ENCODE measurements at places on chromosomes 16 and 17.

DNA sequence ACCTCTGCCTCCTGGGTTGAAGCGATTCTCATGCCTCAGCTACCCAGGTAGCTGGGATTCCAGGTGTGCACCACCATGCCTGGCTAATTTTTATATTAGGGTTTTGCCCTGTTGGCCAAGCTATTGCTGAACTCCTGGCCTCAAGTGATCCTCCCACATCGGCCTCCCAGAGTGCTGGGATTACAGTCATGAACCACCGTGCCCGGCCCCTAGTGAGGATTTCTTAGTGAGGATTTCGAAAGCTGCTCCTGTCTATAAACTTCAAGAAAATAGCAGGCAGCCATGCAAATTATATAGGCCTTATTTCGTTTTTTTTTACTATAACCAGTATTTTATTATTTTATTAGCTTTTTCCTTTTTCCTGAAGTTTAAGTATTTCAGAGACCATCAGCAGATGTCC lies 41.6 kb downstream of the EPN2 start:
- no peak for DNase-seq

- DNase-seq = no peak
These were observed 378.8 kb upstream of the TNRC6C start for GRCh38 chr17:77579682-77580081.

DNA sequence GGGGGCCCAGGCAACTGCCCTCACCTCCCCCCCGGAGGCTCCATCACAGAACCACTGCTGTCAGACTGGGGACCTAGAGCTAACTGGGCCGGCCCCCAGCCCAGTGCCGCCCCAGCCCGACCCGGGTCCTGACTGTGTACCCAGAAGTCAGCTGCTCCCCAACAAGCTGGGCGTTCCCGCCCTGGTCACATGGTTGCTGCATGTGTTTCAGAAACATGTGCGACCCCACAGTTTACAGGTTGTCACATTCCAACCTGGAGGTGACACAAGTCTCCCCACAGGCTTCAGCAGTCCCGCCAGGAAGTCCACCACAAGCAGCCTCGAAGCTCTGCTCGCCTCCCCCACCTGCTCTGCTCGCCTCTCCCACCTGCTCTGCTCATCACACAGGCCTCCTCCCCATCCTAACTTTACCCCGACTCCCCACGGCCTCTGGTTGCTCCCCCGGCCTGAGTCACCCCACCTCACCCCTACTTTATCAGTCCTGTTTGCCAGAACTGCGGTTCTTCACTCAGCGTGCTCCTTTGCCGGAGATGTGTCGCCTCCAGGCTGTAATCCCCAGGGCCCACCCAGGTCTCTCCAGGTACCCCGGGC lies 968 bp downstream of the MRPL28 start:
- DNase-seq = no peak

GRCh38 chr16:67645397-67646121 lies 615 bp downstream of the CARMIL2 start:
- DNase-seq = no peak

- no peak for DNase-seq
These were observed 14.1 kb upstream of the MRTFB start for GRCh38 chr16:14056970-14057369.

DNA sequence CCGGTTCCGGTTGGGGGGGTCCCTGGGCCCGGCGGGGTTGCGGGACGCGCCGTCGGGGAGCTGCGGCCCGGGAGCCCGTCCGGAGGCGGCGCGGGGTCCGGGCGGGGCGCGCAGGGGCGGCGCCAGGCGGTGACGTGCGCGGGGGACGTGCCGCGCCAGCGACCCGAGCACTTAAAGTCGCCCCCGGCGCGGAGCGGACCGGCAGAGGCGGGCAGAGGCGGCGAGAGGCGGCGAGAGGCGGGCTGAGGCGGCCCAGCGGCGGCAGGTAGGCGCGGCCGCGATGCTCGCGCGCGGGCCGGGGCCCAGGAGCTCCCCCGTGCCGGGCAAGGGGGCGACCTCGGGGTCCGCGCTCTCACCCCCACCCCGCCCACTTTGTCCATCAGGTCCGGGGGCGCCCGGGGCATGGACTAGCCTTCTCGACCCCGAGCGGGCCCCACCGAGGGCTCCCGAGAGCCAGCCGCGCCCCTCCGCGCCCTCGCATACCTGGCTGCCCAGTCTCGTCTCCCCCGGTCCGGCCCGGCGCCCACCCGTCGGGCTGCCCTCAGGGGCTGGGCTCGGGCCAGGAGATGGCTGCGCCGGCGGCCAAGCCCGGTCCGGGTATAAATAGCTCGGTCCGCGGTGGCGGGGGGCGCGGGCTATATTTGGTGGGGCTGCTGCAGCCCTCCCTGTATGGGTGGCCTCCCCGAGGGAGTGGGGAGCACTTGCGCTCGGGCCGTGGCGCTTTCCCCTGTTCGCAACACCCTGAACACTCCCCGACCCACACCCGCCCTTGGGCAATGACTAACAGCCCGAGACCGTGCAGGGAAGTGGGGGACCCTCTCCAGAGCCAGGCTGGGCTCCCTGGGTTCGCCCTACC lies at the start of gene SLC16A3:
Gene SLC16A3, plus strand, starts transcription at position 201 of the 856 bp plus-strand sequence. CDS start 6,967 bp downstream, outside the sequence.
- peak; percentile 69 for DNase-seq

DNA sequence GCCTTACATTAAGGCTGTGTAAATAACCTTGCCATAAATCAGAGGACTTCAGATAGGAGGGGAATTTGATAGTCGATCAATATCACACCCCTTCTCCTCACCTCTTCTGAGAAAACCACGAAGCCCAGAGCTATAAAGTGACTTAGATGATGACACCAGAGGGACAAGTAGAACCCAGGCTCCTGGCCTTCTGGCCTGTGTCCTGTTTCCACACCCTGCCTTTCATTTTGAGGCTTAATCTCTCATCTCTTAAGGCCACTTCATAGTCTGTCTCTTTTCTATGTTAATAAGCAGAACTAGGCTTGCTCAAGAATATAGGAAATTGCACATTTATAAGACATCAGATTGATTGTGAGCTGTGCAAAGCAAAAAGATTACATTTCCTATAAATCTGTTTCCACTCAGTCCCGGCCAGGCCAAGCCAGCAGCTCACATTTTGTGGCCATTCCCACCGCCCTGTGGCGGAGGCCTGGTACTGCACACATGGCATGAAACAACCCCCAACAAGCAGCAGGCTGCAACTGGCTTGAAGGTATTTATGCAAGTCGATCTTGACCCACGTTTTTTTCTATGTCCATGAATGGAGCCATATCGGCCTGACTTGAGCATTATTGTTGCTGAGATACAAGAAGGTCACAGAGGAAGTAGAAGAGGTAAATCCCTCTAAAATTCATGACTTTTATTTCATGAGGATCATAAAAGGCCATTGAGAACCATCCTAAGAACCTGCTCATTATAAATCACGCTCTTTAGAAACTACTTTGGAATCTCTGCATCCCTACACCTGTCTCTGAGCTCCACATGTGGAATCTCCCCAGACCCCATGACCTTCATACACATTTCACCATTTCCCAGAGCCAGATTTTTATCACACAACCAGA lies 93.7 kb downstream of the PMP22 start:
- peak; percentile 59 for DNase-seq

DNA sequence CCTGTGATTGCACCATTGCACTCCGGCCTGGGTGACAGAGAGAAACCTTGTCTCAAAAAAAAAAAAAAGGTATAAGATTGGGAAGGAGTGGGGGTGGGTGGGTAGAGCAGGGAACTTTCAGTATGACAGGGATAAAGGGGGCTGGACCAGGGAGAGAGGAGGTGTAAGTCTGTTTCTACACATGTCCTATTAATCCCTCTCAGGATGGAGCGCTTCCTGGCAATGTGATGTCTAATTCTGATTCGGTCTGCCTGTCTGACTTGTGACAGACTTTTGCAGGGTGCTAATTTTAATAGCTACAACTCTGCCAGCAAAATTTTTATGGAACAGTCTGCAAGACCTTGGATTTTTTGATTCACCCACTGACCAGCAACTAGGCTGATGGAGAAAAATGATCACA lies 53.8 kb upstream of the SLC25A19 start:
- DNase-seq = no peak

GRCh38 chr17:49061524-49061943 lies 64.3 kb downstream of the IGF2BP1 start:
- no peak for DNase-seq

DNA sequence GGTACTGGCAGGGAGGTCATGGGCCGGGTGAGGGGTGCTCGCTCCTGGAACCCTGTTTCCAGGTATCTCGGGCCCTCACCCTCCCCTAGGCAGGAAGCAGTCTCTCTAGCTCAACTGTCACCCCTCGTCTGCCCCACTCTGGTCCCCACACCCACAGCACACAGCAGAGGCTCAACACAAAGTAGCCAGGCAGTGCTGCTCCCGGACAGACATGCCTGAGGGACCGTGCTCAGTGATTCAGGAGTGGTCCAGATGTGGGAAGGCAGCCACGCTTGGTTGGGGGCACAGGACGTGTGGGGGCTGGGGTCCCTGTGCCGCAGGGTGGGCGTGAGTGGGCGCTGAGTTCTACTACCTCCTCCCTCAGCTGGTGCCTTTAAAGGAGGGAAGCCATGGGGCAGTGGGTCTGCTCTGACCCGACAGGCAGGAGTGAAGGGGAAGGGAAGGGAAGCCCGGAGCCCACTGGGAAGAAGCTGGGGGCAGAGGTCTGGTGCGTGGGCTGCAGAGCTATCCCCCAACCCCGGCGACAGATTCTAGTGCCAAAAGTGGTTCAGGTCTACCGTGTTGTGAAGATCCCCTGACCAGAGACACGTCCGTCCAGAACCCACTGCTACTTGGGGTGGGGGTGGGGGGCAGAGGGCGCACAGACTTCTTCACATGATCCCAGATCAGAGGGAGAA lies 11.8 kb downstream of the SLC16A3 start:
- DNase-seq = no peak

DNA sequence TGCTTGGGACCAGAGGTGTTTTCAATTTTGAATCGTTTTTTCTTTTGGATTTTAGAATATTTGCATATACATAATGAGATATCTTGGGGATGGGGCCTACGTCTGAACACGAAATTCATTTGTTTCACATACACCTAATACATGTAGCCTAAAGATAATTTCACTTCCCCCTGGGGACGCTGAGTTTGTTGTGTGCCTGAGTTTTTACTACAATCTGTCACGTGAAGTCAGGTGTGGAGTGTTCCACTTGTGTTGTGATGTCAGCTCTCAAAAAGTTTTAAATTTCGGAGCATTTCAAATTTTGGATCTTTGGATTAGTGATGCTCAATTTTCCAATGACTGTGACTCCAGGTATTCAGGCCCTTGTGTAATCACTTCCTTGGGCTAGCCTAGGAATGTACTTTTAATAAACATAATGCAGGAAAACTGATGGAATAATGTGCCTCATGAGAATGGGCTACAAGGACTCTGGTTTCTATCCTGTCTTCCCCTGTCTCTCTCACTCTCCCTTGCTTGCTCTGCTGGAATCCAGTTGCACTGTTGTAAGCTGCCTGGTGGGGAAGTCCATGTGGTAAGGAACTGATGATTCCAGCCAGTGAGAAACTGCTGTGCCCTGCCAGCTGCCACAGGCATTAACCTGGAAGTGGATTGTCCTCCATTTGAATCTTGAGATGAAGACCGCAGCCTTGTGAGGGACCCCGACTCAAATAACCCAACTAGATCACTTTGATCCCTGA lies 403.8 kb downstream of the SHISA9 start:
- no peak for DNase-seq
